NCI-H82 (cell line): ENCODE measurements at places on chromosomes 2 and 18.
A peak's percentile ranks its signal among the peaks of the same experiment; 100 is the strongest.

GRCh38 chr2:128505150-128505490, 186.5 kb upstream of the HS6ST1 start:
- peak; percentile 63 for DNase-seq

DNA sequence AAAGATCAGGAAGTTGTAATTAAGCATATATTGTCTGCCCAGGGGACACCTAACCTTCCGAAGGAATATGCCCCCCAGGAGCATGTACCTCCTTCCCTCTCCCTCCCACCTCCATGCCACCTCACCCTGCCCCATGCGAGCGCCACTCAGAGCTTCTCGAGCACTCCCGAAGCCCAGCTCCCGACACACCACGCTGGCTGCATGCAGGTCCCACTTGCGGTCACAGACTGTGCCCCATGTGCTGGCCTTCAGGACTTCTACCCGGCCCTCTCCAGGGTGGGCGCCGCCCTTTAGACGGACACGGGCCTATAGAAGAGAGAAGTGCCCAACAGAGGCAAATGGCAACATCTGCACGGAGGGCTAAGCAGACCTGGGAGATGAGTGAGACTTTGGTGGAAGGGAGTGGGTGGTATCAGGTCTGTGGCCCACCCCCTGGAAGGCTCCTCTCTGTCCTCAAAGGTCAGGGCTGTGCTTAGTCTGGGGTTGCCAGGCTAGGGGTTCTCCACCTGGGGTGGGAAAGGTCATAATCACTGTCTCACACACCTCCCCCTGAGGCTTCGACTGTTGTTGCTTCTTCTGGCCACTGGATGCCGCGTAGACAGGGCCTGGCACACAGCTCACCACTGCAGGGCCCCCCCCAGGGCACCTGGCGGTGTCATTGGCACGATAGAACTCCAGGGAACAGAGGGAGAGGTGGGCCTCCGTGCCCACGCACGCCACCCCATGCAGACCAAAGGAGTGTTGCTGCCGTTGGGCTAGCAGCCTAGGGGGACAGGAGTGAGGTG, 6.6 kb downstream of the HTRA2 start:
- DNase-seq: no peak

- no peak for DNase-seq
Measured at GRCh38 chr18:58195278-58195765, 151.3 kb downstream of the NEDD4L start.

DNA sequence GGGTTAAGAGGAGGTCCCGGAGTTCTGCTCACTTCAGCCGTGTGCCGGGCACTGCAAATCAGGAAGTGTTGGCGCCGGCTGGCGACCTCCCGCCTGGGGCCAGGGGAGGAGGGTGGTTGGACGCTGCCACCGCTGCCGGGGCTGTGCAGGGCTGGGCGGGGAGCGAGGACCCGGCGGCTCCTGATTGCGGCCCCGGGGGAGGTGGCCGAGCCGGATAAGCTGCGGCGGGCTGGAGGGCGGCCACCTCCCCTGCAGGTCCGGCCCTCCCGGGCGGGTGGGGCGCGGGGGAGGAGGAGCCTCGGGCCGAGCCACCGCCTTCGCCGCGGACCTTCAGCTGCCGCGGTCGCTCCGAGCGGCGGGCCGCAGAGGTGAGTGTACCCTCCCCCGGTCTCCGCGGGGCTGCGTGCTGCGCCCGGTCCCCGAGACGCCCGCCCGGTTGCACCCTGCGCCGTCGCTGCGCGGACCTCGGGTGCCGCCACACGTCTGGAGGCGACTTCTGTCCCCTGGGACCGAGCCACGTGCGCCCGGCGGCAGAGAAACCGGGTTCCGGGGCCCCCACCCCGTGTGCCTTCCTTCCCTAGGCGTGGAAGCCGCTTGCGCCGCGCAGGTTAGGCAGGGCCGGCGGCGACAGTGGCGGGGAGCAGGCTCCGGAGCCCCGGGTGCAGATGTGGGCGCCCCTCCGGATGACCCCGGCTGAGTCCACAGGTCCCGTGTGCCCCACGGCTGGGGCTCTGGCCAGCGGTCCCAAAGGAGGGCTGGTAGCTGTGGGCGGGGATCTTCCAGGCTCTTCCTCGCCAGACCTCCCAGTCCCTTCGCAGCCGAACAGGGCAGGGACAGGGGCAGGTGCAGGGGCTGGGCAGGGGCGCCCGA, at the start of gene STEAP3:
STEAP3 (plus strand) TSS at position 314 of the 870 bp plus-strand sequence. CDS start 7,179 bp downstream, outside the sequence.
- DNase-seq: peak; percentile 87

GRCh38 chr18:73264562-73264921, 396.8 kb upstream of the NETO1 start:
- DNase-seq: peak; percentile 10

GRCh38 chr18:29226213-29226612, 1049.3 kb upstream of the CDH2 start:
- DNase-seq: no peak

DNA sequence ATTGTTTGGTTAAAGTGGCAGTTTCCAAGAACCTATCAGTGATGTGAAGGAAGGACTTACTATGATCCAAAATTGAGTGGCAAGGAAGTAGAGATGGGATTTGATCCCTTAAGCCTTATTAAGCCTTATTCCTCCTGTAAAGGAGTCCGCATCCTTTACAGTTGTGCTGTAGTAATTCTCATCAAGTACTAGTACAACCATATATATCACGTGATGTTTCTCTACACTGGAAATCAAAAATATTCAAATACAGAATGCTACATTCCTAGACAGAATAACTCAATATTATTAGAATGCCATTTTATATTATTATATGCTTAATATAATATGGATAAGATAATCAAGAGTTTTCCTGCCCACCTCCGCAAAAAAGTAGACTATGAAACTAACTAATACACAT, 312.4 kb upstream of the SPHKAP start:
- no peak for DNase-seq

DNA sequence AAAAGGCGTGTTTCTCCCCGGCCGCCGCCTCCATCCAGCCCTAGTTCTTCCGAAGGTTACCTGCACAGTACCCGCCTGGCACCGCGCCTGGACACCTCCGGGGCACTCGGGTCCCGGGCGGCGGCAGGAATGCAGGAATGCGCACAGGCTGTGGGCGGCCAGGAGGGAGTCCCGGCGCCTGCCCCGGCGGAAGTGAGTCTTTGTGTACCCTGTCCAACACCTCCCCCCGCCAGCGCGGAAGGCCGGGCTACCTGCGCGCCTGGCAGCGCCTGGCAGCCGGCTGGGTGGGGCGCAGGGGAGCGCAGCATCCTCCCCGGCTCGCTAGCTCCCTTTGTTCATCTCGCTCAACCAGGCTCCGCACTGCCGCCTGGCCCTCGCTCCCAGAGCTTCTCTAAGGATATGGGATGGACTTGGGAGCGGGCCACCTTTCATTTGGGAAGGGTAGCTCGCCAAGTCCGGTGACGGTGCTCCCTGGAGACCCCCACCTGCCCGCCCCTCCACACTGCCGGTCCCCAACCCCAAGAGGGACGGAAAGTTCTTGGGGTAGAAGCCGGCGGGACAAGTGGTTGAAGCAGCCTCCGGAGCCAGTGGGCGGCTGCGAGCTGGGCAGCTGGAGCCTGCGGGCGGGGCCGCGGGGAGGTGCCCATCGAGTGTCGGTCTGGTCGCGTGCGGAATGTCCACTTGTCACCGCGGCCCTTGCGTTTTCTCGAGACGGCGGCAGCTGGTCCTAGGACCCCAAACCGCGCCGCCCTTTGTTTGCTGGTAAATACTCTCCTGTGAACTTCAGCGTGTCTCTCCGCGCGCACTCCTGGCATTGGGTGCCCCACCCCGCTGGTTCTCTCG, 1.2 kb upstream of the ST6GAL2 start:
- peak; percentile 24 for DNase-seq

DNA sequence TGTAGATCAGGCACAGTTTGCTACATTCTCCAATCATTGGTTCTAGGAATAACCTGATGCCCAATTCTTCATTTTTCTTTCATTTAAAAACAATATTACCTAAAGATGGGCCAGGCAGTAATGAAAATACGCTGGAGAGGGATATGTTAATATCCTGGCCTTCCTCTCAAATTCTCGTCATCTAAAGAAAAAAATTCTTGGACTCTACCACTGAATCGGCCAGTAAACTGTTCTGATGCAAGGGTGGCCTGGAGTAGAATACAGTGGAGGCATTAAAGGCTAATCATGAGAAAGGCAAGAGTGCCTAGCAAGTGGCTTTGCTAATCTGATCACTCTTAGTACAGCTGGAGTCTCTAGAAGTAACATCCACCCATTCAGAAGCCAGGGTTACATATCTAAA, 157.7 kb downstream of the ANTXR1 start:
- peak; percentile 63 for DNase-seq

- no peak for DNase-seq
Measured at GRCh38 chr2:39483534-39483933, 46.4 kb upstream of the MAP4K3 start.

GRCh38 chr2:12606472-12607000, 110.2 kb upstream of the TRIB2 start:
- DNase-seq: no peak

GRCh38 chr2:214088536-214088935, 322.3 kb upstream of the VWC2L start:
- peak; percentile 13 for DNase-seq

DNA sequence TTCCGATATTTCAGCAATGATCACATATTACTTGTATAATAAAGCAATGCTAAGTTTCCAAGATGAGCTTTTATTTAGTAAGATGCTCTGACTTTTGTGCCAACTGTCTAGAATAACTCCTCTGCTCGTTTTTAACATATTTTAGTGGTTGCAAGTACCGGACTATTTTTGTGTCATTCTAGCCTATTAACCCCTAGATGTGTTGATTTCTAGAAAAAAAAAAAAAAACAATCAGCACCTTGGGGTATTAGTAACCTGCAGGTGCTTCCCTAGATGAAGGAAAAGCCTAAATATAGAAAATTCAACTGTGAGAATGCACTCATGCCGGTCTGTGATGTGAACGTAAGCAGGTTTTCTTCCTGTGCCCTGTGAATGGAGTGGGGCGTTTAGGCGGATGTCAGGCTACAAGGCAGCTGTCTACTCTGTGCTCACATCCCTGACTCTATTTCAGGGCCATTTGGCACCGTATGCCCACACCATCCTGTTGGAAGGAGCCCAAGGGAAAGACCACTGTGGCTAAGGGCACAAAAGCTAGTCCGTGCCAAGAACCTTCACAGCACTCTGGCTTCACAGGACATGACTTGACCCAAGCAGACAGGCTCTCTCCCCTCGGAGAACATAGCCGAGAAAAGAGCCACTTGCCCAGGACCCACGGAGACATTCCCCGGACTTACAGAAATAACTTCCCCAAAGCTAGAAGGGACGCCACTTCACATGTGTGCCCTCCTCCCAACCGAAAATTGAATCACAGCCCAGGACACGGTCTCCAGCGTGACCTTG, 60.9 kb upstream of the AGAP1 start:
- no peak for DNase-seq

DNA sequence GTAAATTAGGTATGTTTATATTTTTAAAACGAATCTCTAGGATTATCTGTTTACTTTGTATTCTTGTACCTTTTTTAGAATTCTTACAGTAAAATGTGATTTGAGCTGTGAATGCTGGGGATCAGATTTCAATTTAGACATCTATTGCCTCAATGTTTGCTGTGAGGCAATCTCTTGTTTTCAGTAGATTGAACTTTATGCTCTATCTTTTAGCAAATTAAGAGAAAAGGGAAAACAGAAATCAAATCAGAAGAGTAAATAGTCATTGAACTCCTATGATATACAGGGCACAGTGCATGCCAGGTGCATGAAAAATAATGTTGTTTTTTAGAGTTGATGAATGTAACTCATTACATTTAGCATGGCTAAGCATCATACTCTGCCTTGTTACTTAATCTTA, 39.5 kb downstream of the ZC3H6 start:
- DNase-seq: no peak

DNA sequence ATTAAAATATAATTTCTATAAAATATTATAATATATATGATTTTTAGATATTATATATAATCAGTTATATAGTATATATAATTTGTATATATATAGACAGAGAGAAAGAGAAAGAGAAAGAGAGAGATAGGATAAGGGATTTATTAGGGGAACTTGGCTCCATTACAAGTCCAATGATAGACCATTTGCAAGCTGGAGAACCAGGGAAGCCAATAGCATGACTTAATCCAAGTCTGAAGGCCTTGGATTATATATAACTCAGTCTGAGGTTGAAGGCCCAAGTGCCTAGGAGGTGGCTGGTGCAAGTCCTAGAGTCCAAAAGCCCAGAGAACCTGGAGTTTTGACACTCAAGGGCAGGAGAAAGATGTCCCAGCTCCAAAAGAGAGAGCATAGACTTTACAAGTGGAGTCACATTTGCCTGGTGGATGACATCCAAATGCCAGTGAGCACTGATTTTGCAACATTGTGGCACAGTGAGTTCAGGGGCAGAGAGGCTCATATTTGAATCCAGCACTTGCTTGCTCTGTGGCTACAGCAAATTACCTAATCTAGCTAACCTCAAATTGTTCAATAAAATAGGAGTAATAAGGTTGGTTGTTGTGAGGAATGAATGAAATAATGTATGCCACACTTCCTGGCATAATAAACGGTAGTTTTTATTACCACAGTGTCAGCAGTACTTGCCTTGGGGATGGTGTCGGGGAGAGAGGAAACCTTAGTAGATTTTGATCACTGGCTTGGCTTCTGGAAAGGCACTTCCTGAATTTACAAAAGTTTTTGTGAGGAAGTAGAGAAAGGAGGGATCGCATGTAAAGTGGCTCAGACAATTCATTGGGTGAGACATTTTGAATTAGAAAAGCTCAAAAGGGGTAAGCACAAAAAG, 69.6 kb upstream of the CD28 start:
- no peak for DNase-seq

- DNase-seq: no peak
Measured at GRCh38 chr2:10392951-10393639, 55.0 kb downstream of the ODC1 start.

DNA sequence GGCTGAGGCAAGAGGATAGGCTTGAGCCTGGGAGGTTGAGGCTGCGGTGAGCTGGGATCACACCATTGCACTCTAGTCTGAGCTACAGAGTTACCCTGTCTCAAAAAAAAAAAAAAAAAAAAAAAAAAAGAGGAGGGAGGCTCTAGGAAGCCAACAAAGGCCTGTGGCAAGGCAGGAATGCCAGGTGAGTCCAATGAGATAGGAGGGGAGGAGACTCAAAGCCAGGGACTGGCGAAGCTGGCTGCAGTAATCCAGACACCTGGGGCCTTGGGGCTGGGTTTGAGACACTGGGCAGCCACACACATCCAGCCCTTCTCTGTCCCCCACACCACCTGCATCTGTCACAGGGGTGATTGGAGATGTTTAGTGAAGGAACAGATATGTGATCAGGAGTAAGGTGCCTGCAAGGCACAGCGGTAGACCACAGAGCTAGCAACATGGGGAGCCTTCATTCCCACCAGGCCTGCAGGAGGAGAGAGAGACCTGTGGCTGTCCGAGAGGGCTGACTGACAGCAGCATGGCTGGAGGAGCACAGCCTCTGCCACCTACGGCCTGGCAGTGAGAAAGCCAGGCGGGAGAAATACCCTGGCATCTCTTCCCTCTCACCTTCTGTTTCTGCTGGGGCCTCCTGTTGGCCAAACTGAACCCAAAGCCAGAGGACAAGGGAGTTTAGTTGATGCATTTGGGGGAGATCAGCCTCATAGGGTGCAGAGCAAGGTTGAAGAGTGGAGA, 9.5 kb downstream of the CHPF start:
- no peak for DNase-seq

GRCh38 chr2:102069311-102069974, 73.1 kb upstream of the IL1R1 start:
- no peak for DNase-seq
